ENCODE measurements at places on chromosomes 11 and 22. TPM values are rescaled to one million over a fixed set of nuclear protein-coding genes. Genes with fewer than 3 reads are reported as not detected.

Gene DDIAS
- 1.3 TPM for total RNA-seq

Gene TLCD5
- total RNA-seq = 14.0 TPM

Gene MS4A3
- not detected for total RNA-seq

Gene DDI1
- total RNA-seq = not detected

Gene ANKRD13D
- 30.5 TPM for total RNA-seq

Gene TSGA10IP
- total RNA-seq = 0.33 TPM

- DNase-seq = no peak
- H3K27me3 ChIP-seq = no peaks in the 10 kb centered on the region
- no peaks in the 10 kb centered on the region for H3K4me1 ChIP-seq
Observed at GRCh38 chr22:29511126-29511862, 31.3 kb downstream of the NEFH start.

- H3K27ac ChIP-seq = no peak overlapping the region
- H3K36me3 ChIP-seq = no peaks in the 10 kb centered on the region
- DNase-seq = no peak
- no peak overlapping the region for H3K4me3 ChIP-seq
- no peaks in the 10 kb centered on the region for H3K4me1 ChIP-seq
- H3K27me3 ChIP-seq = no peaks in the 10 kb centered on the region
Observed at GRCh38 chr11:36254713-36255112, 34.5 kb downstream of the COMMD9 start.

GRCh38 chr22:44351685-44352377 lies 39.1 kb upstream of the SHISAL1 start:
- no peaks in the 10 kb centered on the region for H3K36me3 ChIP-seq
- no peaks in the 10 kb centered on the region for H3K4me1 ChIP-seq
- DNase-seq = no peak
- no peaks in the 10 kb centered on the region for H3K27me3 ChIP-seq
- no peak overlapping the region for H3K4me3 ChIP-seq

- H3K4me3 ChIP-seq = no peak overlapping the region
- no peak overlapping the region for H3K27ac ChIP-seq
- no peaks in the 10 kb centered on the region for H3K4me1 ChIP-seq
Observed at GRCh38 chr22:25536589-25536988, 27.9 kb upstream of the GRK3 start.

DNA sequence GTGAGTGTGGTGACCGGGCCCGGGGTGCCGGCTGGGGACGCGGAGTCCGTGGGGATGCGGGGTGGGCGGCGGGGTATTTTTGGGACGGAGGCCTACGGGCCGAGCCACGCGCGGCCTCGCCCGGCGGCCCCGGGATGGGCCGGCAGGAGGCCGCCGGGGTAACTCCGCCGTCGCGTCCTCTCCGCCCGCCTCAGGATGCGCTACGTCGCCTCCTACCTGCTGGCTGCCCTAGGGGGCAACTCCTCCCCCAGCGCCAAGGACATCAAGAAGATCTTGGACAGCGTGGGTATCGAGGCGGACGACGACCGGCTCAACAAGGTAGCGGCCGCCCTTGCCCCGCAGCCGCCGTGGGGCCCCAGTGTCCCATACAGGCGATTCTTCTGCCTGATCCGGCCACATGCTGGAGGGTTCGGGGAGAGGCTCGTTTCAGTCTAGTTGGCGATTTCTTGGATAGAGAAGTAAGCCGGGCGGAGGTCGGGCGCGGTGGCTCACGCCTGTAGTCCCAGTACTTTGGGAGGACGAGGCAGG lies 337 bp downstream of the RPLP2 start:
- no peaks in the 10 kb centered on the region for H3K27me3 ChIP-seq
- no peak for DNase-seq
- H3K36me3 ChIP-seq = peaks cover 22% of the 10 kb centered on the region
- peak overlapping the region; percentile 97 for H3K27ac ChIP-seq
- peaks cover 25% of the 10 kb centered on the region for H3K4me1 ChIP-seq
- peak overlapping the region; percentile 80 for H3K4me3 ChIP-seq

GRCh38 chr11:115298300-115299012 lies 205.8 kb downstream of the CADM1 start:
- no peaks in the 10 kb centered on the region for H3K36me3 ChIP-seq
- H3K4me3 ChIP-seq = no peak overlapping the region
- H3K4me1 ChIP-seq = peaks cover 20% of the 10 kb centered on the region

GRCh38 chr11:2099516-2100349 lies 39.5 kb downstream of the IGF2 start:
- peaks cover 32% of the 10 kb centered on the region for H3K4me1 ChIP-seq

GRCh38 chr11:65134952-65135632 lies 773 bp upstream of the SYVN1 start:
- H3K27ac ChIP-seq = peak overlapping the region; percentile 98
- H3K36me3 ChIP-seq = peaks cover 24% of the 10 kb centered on the region
- DNase-seq = peak; percentile 99
- no peaks in the 10 kb centered on the region for H3K27me3 ChIP-seq
- H3K4me3 ChIP-seq = peak overlapping the region; percentile 90

DNA sequence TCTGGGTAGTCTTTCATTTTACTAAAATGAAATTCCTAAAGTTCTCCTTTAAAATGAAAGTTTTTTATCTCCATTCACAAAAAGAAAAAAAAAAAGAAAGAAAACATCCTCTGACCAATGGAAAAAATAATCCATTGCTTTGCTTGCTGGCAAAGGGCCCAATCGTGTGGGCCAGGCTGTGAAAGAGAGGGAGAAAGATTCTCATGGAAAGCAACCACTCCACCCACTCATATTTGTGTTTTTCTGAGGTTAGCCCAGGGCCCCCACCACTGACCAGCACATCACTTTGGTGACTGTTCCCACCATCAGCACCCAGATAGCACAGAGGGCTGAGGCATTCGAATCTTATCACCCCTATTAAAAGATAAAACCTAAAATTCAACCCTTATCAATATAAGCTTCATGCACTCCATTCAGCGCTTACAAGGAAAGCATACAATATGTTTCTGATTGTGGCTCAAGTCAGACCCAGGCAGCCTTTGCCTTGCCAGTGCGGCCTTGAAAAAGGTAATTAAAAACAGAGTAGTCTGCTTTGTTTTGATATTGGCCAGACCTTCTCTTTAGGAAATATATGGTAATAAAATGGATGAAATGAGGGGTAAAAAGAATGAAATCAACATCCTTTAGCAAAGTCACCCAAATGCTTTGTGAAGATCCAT lies 192.8 kb downstream of the ETS1 start:
- H3K27me3 ChIP-seq = no peaks in the 10 kb centered on the region
- H3K27ac ChIP-seq = no peak overlapping the region
- DNase-seq = no peak

GRCh38 chr11:76654980-76655379 lies 15.6 kb downstream of the LRRC32 start:
- H3K27ac ChIP-seq = peak overlapping the region; percentile 56
- no peak for DNase-seq
- no peaks in the 10 kb centered on the region for H3K36me3 ChIP-seq

- no peaks in the 10 kb centered on the region for H3K4me1 ChIP-seq
- H3K27me3 ChIP-seq = no peaks in the 10 kb centered on the region
- H3K27ac ChIP-seq = no peak overlapping the region
- no peaks in the 10 kb centered on the region for H3K36me3 ChIP-seq
Observed at GRCh38 chr11:116553482-116553881, 219.3 kb downstream of the BUD13 start.

GRCh38 chr11:66338276-66339161 lies 2.3 kb upstream of the RIN1 start:
- peaks cover 25% of the 10 kb centered on the region for H3K4me1 ChIP-seq
- no peak overlapping the region for H3K27ac ChIP-seq
- no peak overlapping the region for H3K4me3 ChIP-seq
- no peaks in the 10 kb centered on the region for H3K27me3 ChIP-seq

DNA sequence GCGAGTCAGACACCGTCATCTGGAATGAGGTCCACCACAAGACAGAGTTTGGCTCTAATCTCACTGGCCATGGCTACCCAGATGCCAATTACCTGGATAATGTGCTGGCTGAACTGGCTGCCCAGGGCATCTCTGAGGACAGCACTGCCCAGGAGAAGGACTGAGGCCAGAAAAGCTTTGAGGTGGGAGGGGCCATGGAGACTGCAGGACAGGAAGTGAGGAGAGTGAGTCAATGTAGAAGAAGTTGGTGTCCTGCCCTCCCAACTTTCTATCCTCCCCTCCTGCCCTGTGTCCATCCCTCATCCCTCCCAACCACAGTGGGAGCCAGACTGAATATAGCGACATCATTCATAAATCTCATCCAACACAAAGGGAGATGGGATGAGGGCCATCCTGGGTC lies 8.0 kb downstream of the MPEG1 start:
- peaks cover 19% of the 10 kb centered on the region for H3K36me3 ChIP-seq
- no peak for DNase-seq
- H3K4me3 ChIP-seq = no peak overlapping the region
- H3K4me1 ChIP-seq = peaks cover 8% of the 10 kb centered on the region

DNA sequence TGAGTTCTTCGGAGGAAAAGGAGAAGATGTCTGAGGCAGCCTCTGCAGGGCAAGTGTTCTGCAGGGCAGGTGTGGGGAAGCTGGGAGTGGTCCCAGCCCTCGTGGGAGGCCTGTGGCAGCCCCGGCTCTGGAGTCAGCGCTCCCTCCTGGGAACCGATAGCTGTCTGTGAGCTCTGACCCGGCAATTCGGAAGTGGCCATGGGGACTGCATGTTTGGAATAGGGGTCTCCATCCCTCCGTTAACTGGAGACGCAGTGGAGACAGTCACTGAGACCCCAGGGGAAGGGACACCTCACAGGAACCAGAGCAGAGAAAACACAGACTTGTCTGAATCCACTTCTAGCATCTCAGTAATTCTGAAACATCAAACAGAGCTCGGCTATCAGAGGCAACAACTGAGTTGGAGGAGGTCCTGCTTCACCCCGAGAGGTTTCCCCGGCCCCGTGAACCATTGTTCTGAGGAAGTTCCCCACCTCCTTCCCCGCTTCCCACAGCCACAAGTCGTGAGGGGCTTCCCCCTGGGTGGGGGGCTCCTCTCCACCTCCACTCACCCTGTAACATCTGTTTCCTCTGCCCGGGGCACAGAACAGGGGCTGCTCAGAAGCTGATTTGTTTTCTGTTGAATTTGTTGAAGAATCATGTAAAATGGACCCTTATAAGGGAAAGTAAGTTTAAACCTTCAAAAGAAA lies 99.6 kb downstream of the BRD1 start:
- no peak for DNase-seq
- H3K27me3 ChIP-seq = peaks cover 7% of the 10 kb centered on the region
- no peaks in the 10 kb centered on the region for H3K36me3 ChIP-seq
- no peak overlapping the region for H3K4me3 ChIP-seq
- H3K27ac ChIP-seq = no peak overlapping the region

DNA sequence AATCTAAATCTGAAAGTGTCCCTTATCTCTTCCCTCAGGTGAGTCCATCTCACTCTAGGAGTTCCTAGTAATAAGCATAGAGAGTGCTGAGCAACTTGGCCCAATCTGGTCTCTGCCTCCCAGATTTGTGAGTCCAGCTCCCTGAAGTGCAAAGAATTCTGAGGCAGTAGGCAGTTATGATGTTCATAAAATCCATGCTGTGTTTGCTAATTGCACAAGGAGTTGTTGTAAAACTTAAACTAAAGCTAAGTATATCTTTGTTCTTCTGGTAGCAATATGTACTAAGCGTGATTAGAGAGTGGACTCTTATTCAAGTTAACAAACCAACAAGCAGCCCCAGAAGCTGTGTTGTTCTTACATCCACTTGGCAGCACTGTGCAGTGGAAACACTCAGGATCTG lies 7.6 kb upstream of the PTH start:
- DNase-seq = peak; percentile 15
- H3K36me3 ChIP-seq = no peaks in the 10 kb centered on the region
- H3K4me3 ChIP-seq = no peak overlapping the region
- no peaks in the 10 kb centered on the region for H3K27me3 ChIP-seq
- no peak overlapping the region for H3K27ac ChIP-seq
- no peaks in the 10 kb centered on the region for H3K4me1 ChIP-seq

DNA sequence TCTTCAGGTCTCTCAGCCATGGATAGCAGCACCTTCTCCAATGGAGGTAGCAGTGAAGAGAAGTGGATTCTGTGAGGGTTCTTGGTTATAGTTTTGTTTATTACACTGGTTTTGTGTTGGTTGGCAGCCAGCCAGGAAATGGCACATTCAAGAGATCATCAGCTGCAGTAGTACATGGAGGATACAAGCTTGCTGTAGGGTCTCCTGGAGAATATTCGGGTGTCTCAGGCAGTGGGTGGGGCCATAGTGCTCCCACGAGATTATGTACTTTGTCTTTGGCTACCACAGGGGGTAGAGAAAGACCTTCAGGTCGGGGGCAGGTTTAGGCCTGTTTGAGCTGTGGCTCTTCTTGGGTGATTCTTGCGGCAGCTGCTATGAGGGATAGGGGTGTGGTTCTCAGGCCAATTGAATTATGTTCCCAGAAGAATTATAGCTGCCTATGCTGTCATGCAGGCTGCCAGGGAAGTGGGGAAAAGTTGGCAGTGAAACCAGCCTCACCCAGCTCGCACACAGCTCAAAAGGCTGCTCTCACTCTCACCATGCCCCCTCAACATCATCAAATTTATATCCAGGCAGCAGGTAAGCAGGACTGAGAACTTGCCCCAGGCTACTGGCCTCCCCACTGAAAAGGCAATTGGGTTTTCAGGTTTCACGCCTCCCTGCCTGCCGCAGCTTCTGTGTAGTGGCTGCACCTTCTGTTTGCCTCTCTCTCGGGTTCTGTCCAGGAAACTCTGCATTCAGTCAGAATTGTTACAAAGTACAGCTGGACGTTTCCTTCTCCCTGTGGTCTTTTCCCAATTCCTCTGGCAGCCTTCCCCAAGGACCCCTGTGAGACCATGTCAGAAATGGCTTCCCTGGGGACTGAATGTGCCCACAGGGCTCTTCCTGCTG lies 435.5 kb downstream of the LUZP2 start:
- H3K4me3 ChIP-seq = no peak overlapping the region
- no peaks in the 10 kb centered on the region for H3K27me3 ChIP-seq
- no peaks in the 10 kb centered on the region for H3K4me1 ChIP-seq
- no peaks in the 10 kb centered on the region for H3K36me3 ChIP-seq
- H3K27ac ChIP-seq = no peak overlapping the region

GRCh38 chr11:46057489-46057888 lies 63.8 kb downstream of the PHF21A start:
- no peaks in the 10 kb centered on the region for H3K36me3 ChIP-seq
- H3K27ac ChIP-seq = no peak overlapping the region
- no peak overlapping the region for H3K4me3 ChIP-seq

GRCh38 chr22:26239581-26239980 lies 70.3 kb downstream of the SEZ6L start:
- no peaks in the 10 kb centered on the region for H3K27me3 ChIP-seq
- no peak overlapping the region for H3K27ac ChIP-seq
- H3K4me1 ChIP-seq = no peaks in the 10 kb centered on the region
- no peak overlapping the region for H3K4me3 ChIP-seq

DNA sequence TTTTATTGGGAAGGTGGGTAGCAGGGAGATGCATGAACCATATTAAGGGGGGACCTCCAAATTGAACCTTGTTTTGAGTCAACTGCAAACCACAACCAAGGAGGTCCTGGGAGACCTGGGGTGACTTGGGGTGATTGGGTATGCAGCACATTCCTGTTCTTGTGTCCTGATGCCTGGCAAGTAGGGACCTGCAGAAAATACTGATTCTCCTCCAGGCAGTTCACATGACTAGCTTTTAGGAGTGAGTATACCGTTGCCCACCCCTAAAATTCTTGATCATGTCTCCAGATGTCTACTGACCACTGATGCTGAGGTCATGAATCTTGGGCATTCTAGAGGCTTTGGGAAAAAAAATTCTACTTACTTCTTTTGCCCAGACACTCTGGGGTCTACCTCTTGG lies 6.3 kb downstream of the EHF start:
- H3K27me3 ChIP-seq = no peaks in the 10 kb centered on the region
- no peak overlapping the region for H3K4me3 ChIP-seq
- peaks cover 32% of the 10 kb centered on the region for H3K4me1 ChIP-seq
- no peak for DNase-seq

Data from thyroid gland (tissue), 4 donors.